ENCODE measurements at places on chromosomes 12 and 14. TPM values are rescaled to one million over a fixed set of nuclear protein-coding genes. Genes with fewer than 3 reads are reported as not detected.

Gene HCAR1
- not detected for total RNA-seq

Gene FGF6
- not detected for total RNA-seq

Gene OTOGL
- 0.03 TPM for total RNA-seq

Gene FAM186B
- total RNA-seq, result 1.2 TPM

Gene COX14
- 57.0 TPM for total RNA-seq

Gene NFE2
- total RNA-seq, result 0.68 TPM

Measured in left lobe of liver (tissue), 2 donors.